ENCODE measurements at places on chromosomes 12 and 14.

DNA sequence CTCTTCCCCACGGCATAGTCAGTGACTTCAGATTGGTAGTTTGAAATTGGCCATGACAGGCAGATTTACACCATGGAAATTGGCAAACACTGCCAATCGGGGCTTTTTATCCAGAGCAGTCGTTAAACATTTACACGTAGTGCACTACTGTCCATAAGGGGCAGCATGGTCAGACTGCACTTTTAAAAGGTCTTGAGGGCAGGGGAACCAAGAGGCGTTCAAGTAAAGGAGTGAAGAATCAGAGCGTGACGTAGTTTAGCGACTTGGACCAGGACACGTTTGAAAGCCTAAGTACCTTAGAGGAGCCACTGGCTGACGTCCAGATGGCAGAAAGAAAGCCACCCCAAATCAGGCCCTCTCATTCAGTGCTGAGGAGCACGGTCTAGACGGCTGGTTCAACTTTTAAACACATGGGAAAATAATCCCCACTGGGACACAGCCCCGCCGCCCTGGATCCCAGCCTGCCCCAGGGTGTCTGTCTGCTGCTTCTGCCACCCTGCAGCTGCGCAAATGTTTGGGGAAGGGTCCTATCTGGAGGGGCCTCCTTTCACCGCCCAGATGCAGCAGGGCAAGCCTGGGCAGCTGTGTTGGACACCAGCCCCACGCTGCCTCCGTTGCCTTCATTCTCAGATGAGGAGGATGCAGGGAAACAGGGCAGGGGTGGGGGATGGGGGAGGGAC lies 52.5 kb upstream of the PPP2R5C start:
- DNase-seq, result no peak
- H3K27ac ChIP-seq, result no peak overlapping the region
- peaks cover 16% of the 10 kb centered on the region for H3K4me1 ChIP-seq

DNA sequence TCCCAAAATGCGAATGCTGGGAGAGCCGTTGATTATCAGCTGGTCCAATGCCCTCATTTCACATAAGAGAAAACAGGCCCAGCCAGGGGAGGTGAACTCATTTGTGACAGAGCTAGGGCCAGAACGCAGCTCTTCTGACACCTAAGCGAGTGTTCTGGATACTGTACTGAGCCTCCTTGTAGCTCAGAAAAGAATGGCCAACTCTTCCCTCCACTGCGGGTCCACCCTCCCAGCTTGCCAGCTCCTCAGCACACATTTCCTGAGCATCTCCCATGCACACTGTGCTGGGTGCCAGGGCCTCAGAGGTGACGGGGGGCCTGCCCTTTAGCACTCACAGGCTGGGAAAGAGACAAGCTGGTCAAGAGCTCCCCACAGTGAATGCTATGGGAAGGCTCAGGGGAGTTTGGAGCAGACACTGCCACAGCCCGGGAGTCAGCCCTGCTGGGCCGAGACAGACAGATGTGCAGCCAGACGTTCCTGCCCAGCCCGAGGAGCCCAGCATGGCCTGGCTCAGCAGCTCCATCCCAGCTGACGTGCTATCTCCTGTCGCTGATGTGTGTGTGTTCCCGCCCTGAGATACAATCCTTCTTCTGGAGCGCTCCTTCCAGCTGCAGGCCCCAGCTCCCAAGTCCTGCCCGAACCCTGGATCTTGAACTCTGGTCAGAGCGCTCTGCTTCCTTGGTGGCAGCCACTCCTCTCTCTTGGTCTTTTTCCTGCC lies 3.5 kb downstream of the CMTM5 start:
- no peak overlapping the region for H3K4me3 ChIP-seq
- no peaks in the 10 kb centered on the region for H3K27me3 ChIP-seq
- H3K4me1 ChIP-seq, result peaks cover 8% of the 10 kb centered on the region
- DNase-seq, result no peak

GRCh38 chr12:79737875-79738718 lies 47.3 kb upstream of the PAWR start:
- DNase-seq, result peak; percentile 64
- no peak overlapping the region for H3K4me3 ChIP-seq
- H3K27ac ChIP-seq, result no peak overlapping the region
- no peaks in the 10 kb centered on the region for H3K36me3 ChIP-seq

DNA sequence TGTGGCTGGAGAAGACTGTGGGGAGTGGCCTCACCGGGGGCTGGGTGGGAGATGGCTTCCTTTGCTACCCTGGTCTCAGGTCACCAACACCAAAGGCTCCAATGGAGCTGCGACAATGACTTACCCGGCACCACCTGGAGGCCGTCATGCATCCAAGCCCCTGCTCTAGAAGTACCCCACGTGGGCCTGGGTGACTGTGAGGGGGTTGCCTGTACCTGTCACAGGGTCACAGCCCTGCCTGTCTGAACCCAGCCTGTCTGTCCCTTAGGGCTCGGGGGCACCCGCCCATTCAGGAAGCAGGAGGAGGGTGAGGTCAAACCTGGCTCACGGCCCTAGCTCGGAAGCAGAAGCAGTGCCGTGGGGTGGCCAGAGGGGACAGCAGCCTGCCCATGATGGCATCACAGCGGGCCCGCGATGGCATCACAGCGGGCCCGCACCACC lies 18.9 kb downstream of the ABCB9 start:
- H3K27ac ChIP-seq, result peak overlapping the region; percentile 28
- peak; percentile 63 for DNase-seq
- H3K4me1 ChIP-seq, result peaks cover 22% of the 10 kb centered on the region
- no peaks in the 10 kb centered on the region for H3K27me3 ChIP-seq
- H3K36me3 ChIP-seq, result no peaks in the 10 kb centered on the region

GRCh38 chr14:77041881-77042545 lies 13.5 kb upstream of the IRF2BPL start:
- peak; percentile 77 for DNase-seq
- H3K27me3 ChIP-seq, result no peaks in the 10 kb centered on the region
- H3K4me3 ChIP-seq, result no peak overlapping the region
- peaks cover 94% of the 10 kb centered on the region for H3K4me1 ChIP-seq
- H3K27ac ChIP-seq, result peak overlapping the region; percentile 89

- no peak for DNase-seq
- no peak overlapping the region for H3K27ac ChIP-seq
- H3K27me3 ChIP-seq, result no peaks in the 10 kb centered on the region
- H3K4me3 ChIP-seq, result no peak overlapping the region
- H3K36me3 ChIP-seq, result no peaks in the 10 kb centered on the region
Measured at GRCh38 chr12:68042212-68042699, 53.0 kb downstream of the IFNG-AS1 start.
